ENCODE measurements at places on chromosomes 13 and 19.

DNA sequence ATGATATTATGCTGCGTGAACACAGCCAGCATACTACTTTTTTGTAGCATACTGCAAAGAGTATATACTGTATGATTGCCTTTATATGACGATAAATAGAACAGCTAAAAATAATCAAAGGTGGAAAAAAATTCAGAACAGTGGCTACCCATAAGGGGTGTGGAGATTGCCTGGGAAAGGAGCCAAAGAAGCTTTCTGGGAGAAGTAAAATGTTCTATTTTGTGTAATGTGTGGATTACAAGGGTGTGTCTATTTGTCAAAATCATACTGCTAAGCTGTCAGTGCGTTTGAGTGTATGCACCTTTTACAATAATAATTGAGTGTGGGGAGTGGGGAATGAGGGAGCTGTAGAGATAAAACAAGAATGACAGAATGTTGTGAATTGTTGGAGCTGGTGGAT, 45.2 kb upstream of the MTIF3 start:
- H3K4me3 ChIP-seq = no peak overlapping the region
- no peak for DNase-seq
- H3K27ac ChIP-seq = no peak overlapping the region

- no peaks in the 10 kb centered on the region for H3K36me3 ChIP-seq
- no peaks in the 10 kb centered on the region for H3K27me3 ChIP-seq
- no peak overlapping the region for H3K27ac ChIP-seq
- no peak overlapping the region for H3K4me3 ChIP-seq
- peaks cover 18% of the 10 kb centered on the region for H3K4me1 ChIP-seq
Observed at GRCh38 chr13:51412431-51412830, 40.4 kb downstream of the INTS6 start.

GRCh38 chr13:59744747-59745391, 418.9 kb downstream of the DIAPH3 start:
- no peak overlapping the region for H3K4me3 ChIP-seq
- H3K36me3 ChIP-seq = no peaks in the 10 kb centered on the region
- H3K4me1 ChIP-seq = peaks cover 5% of the 10 kb centered on the region
- no peak for DNase-seq
- H3K27me3 ChIP-seq = no peaks in the 10 kb centered on the region

DNA sequence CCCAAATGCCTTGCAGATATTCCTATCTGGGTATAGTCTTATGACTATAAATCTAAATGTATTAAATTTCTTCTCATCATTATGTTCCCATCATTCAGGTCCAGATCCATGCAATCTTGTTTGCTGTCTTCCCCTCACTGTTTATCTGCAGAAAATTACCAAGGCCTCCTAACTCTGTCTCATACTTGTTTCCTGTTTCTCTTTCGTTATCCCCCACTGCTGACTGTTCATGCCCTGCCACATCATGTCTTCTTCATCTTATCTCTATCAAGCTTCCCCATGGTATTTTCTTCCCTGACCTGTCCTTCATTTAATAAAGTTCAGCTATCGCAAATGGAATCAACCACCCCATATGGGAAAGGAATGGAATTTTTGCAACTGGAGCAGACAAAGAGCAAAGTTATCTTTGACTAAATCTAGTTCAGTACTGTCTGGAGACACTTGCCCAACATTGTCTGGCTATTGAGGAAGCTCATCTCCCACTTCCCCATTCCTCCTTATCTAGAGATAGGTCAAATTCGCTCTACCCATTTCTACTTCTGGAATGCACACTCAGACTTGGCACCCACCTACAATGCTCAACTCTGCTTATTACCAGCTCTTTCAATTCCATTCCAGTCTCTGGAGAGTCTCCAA, 1358.1 kb downstream of the EFNB2 start:
- no peak for DNase-seq
- H3K27ac ChIP-seq = no peak overlapping the region
- no peaks in the 10 kb centered on the region for H3K27me3 ChIP-seq
- no peak overlapping the region for H3K4me3 ChIP-seq
- no peaks in the 10 kb centered on the region for H3K4me1 ChIP-seq

- H3K27me3 ChIP-seq = no peaks in the 10 kb centered on the region
- H3K4me1 ChIP-seq = peaks cover 19% of the 10 kb centered on the region
- H3K4me3 ChIP-seq = no peak overlapping the region
- H3K27ac ChIP-seq = no peak overlapping the region
- DNase-seq = no peak
- H3K36me3 ChIP-seq = no peaks in the 10 kb centered on the region
Observed at GRCh38 chr19:35457173-35457572, 9.1 kb downstream of the FFAR2 start.

GRCh38 chr13:73967397-73968165, 166.6 kb downstream of the KLF12 start:
- H3K27ac ChIP-seq = no peak overlapping the region
- no peaks in the 10 kb centered on the region for H3K4me1 ChIP-seq
- no peak overlapping the region for H3K4me3 ChIP-seq
- H3K36me3 ChIP-seq = no peaks in the 10 kb centered on the region
- DNase-seq = no peak

GRCh38 chr19:40692212-40692551, 1.7 kb upstream of the NUMBL start:
- no peak for DNase-seq
- H3K27ac ChIP-seq = no peak overlapping the region
- H3K36me3 ChIP-seq = no peaks in the 10 kb centered on the region
- H3K4me3 ChIP-seq = no peak overlapping the region

- H3K27me3 ChIP-seq = peaks cover 4% of the 10 kb centered on the region
- no peaks in the 10 kb centered on the region for H3K36me3 ChIP-seq
- peak overlapping the region; percentile 74 for H3K27ac ChIP-seq
Observed at GRCh38 chr13:43787997-43788396, 1.2 kb upstream of the ENOX1 start.

DNA sequence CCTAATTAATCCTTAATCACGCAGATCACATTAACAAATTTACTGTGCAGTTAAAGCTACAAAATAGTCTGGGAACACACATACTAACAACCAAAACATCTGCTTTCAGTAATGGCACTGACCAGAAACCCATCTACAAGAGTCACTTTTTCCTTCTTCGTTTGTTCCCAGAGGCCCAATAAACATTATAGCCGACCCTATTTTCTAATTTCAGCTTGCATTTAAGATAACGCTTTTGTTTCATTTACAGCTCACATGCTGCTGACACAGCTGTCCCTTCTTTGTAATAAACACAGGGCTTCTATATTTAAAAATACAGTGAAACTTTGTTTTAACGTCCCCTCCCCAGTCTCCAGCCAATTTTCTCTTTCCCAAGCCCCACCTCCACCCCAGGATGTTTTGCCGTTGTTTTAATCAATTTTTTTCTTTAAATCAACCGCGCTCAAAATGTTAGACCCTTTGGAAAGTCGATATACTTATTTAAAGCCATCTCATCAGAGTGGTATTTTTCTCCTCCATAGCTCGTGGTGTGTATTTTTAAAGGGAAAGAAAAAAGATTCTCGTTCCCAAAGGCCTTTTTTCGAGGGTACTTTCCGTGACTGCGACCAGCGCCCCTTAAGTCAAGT, 1.7 kb upstream of the WBP4 start:
- peak overlapping the region; percentile 84 for H3K4me3 ChIP-seq
- peak overlapping the region; percentile 100 for H3K27ac ChIP-seq
- DNase-seq = no peak
- H3K27me3 ChIP-seq = no peaks in the 10 kb centered on the region

GRCh38 chr13:25469169-25469525, 97.4 kb downstream of the ATP8A2 start:
- H3K4me3 ChIP-seq = no peak overlapping the region
- H3K36me3 ChIP-seq = no peaks in the 10 kb centered on the region
- H3K4me1 ChIP-seq = peaks cover 3% of the 10 kb centered on the region
- H3K27ac ChIP-seq = no peak overlapping the region

- peak overlapping the region; percentile 82 for H3K27ac ChIP-seq
- no peaks in the 10 kb centered on the region for H3K36me3 ChIP-seq
- peak; percentile 37 for DNase-seq
- H3K4me3 ChIP-seq = peak overlapping the region; percentile 9
- no peaks in the 10 kb centered on the region for H3K27me3 ChIP-seq
Observed at GRCh38 chr13:98143601-98144026, 720 bp downstream of the FARP1 start.

DNA sequence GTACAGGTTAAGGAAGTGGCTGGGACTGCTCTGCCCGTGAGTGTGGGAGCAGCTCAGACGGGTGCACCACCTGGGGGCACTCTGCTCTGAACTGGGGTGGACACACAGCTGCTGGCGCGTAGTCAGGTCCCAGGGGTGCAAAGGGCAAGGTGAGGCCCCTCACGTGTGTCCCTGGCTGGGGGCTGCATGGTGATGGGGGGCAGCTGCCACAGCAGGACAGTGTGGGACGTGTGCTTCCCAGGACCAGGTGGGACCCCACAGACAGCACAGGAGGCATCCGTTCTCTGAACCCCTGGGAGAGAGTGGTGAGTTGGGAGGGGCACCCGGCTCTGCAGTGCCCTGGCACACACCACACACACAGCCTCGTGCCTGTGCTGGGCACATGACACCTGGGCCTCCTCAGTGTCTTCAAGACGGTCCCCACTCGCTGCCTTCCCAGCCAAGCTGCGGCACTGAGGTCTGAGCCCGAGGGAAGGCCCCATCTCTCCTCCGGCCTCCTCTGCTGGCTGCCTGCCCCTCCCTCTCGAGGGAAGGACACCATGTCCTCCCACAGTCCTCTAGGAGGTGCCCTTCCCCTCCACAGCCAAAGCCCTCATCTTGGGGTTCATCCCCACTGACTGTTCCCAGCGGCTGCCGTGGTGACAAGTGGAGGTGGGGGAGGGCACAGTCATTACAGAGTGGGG, 24.7 kb downstream of the CILP2 start:
- no peak for DNase-seq
- H3K36me3 ChIP-seq = no peaks in the 10 kb centered on the region
- H3K4me3 ChIP-seq = no peak overlapping the region
- H3K27me3 ChIP-seq = no peaks in the 10 kb centered on the region
- no peak overlapping the region for H3K27ac ChIP-seq

DNA sequence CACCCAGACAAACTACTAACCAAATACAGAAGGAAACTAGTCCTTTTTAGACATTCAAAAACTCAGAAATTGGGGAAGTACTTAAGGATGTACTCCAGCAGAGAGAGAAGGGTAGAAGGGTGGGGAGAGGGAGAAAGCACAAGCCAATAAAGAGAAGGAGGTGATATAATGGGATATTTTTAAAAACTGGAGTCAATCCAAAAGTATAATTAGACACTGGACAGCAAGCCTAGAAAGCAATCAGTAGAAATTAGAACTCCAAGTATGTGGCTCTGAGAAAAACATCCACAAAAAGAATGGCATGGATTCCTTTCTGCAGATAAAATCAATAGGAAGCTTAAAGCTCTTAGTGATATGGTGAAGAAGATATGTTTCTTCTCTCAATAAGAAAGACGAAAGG, 55.8 kb downstream of the PEPD start:
- no peak for DNase-seq
- no peaks in the 10 kb centered on the region for H3K4me1 ChIP-seq
- no peak overlapping the region for H3K27ac ChIP-seq
- no peaks in the 10 kb centered on the region for H3K27me3 ChIP-seq
- no peaks in the 10 kb centered on the region for H3K36me3 ChIP-seq
- H3K4me3 ChIP-seq = no peak overlapping the region

- DNase-seq = no peak
- no peaks in the 10 kb centered on the region for H3K36me3 ChIP-seq
- H3K27me3 ChIP-seq = no peaks in the 10 kb centered on the region
- H3K4me1 ChIP-seq = no peaks in the 10 kb centered on the region
Observed at GRCh38 chr13:50990065-50990817, 80.7 kb downstream of the RNASEH2B start.

DNA sequence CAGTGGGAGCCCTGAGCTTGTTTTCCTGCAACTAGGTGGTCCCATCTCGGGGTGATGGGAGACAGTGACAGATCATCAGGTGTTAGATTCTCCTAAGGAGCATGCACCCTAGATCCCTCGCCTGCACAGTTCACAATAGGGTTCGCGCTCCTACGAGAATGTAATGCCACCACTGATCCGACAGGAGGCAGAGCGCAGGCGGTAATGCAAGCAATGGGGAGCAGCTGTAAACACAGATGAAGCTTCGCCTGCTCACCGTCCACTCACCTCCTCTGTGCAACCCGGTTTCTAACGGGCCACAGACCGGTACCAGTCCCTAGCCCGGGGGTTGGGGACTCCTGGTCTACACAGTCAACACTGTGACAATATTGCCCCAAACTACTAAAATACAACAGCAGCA, 38.8 kb downstream of the CARD8 start:
- H3K36me3 ChIP-seq = no peaks in the 10 kb centered on the region
- DNase-seq = no peak
- H3K4me3 ChIP-seq = no peak overlapping the region
- H3K27me3 ChIP-seq = no peaks in the 10 kb centered on the region
- no peaks in the 10 kb centered on the region for H3K4me1 ChIP-seq

GRCh38 chr19:883661-884211, 9.3 kb downstream of the MED16 start:
- H3K36me3 ChIP-seq = peaks cover 3% of the 10 kb centered on the region
- no peak overlapping the region for H3K27ac ChIP-seq
- no peak overlapping the region for H3K4me3 ChIP-seq
- H3K27me3 ChIP-seq = no peaks in the 10 kb centered on the region
- H3K4me1 ChIP-seq = no peaks in the 10 kb centered on the region
- no peak for DNase-seq

DNA sequence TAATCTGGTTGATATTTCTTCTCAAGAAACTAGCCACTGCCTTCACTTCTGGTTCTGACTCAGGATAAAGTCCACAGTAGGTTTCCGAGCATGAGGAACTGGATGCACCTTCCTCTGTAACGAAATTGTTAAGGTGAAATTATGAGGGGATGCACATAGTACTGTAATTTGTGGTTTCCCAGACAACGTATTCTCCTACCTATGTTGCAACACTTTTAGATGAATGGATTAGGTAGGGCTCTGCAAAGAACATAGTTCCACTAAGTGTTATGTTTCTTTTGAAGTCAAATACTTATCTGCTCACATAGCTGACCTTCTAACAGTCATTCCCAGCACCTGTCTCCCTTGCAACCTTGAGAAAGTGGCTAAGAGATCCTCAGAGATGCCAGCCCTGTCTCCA, 5.7 kb upstream of the ZC3H13 start:
- no peak overlapping the region for H3K4me3 ChIP-seq
- DNase-seq = no peak
- H3K27ac ChIP-seq = no peak overlapping the region
- H3K36me3 ChIP-seq = no peaks in the 10 kb centered on the region
- H3K4me1 ChIP-seq = peaks cover 4% of the 10 kb centered on the region

- no peak overlapping the region for H3K4me3 ChIP-seq
- no peaks in the 10 kb centered on the region for H3K36me3 ChIP-seq
- H3K27me3 ChIP-seq = no peaks in the 10 kb centered on the region
- no peak overlapping the region for H3K27ac ChIP-seq
Observed at GRCh38 chr13:52665325-52665724, 12.7 kb downstream of the SUGT1 start.

DNA sequence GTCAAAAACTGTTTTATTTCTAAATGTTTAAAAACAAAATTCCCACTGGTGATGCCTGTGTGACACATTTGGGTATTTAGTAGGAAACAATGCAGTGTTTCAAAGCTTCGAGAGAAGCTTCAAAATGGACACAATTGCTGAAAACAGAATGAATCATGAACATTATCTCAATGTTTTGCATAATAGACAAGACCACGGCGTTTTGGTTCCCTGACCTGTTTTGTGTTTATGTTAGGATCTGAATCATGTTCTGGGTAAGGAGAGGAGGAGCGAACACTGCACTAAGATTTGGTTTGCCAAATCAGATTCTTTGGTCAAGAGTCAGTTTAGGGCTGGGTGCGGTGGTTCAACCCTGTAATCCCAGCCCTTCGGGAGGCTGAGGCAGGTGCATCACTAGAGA, 42.2 kb downstream of the IFT88 start:
- no peak for DNase-seq
- no peaks in the 10 kb centered on the region for H3K4me1 ChIP-seq
- no peak overlapping the region for H3K27ac ChIP-seq
- H3K27me3 ChIP-seq = no peaks in the 10 kb centered on the region
- H3K36me3 ChIP-seq = peaks cover 5% of the 10 kb centered on the region

Data from body of pancreas (tissue), 4 donors.